ENCODE measurements at places on chromosomes 13 and 19.

GRCh38 chr19:30742406-30742938 lies 370.3 kb downstream of the ZNF536 start:
- no peak for DNase-seq

DNA sequence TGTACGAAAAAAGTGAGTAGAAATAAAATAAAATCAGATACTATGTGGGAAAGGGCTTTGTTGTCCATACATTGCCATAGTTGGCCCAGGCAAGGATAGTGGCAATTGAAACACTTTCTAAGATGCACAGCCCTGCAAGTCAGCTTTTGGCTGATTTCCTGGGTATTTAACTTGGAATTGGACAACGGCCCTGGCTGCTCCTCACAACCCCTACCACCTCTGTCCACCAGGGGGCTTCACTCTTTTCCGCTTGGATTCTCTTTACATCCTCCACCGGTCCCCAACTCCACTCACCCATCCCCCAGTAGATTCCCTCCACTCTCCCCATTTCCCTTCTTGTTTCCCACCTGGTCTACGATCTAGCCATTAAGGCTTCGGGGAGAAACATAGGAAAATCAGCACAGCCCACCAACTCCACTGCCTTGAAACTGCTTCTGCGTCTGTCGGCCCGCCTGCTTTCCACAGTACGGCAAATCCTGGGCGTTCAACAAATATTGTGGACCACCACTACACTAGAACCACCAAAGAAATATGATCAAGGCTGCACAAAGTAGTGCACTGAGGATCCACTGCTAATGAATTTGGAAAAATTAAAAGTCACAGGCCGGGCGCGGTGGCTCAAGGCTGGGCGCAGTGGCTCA lies 48.6 kb upstream of the GTF3A start:
- no peak for DNase-seq

DNA sequence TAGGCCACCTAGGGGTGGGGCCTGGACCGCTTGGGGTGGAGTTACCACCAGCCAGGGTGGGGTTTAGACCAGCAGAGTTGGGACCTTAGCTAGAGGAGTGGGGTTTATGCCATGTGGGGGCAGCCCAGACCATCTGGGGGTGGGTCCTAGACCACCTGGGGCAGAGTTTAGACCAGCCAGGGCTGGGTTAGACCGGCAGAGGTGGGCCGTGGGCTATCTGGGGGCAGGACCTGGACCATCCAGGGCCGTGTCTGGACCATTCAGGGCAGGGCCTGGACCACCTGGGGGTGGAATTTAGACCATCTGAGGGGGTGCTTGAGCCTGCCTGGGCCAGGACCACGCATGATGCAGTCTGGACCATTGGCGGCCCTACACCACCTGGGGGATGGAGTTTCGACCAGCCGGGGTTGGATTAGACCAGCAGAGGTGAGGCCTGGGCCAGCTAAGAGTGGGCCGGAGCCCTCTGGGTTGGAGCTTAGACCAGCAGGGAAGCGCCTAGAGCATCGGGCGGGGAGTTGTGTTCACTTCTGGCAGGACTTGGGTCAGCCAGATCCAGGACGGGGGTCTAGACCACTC lies 10.0 kb upstream of the CACNG6 start:
- DNase-seq: no peak

DNA sequence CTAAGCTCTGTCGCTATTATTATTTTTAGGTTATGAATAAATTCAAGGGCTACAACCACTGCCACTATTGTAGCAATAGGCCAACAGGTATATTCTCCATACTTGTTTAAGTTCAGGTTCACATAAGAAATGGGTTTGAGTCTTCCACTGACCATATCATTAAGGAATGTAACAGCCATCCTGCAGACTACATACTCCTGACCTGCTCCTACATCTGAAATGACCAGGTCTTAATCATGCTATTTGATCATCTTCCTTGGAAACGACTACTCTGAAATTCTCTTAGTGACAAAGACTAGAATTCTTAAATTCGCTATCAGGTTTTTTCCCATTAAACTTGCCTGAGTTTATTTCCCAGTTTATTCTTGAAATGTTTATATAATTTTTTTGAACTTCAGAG lies 66.8 kb downstream of the IPO5 start:
- no peak for DNase-seq

DNA sequence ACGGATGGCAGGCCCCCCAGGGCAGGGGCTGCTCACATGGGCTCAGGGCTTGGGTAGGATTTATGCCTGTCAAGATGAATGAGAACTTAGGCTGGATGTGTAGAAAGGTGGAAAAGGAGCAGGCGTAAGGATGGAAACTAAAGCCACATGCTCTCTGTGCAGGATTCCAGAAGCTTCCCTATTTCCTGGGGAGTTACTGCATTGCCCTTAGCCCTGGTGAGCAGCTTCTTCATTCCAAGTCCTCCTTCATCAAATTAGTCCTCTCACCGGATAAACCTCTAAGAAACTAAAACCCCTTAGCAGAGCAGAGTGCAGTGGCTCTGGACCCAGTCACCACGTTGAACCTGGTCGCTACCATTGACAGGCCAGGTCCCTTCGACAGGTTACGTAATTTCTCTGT lies 7.4 kb downstream of the ATP12A start:
- DNase-seq: no peak

GRCh38 chr13:39540929-39541605 lies 61.9 kb downstream of the LHFPL6 start:
- no peak for DNase-seq

DNA sequence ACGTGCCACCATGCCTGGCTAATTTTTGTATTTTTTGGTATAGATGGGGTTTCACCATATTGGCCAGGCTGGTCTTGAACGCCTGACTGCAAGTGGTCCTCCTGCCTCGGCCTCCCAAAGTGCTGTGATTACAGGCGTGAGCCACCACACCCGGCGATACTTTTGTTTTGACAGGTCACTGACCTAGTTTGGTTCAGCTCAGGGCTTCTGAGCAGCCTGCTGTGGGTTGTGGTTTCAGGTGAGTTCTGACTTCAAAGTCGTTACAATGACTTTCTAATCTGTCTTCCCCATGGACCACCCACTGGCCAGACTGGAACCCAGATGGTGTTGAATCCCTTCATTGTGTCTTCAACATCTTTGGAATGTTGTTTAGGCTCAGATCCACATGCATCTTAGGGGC lies 73.8 kb downstream of the TRPM4 start:
- no peak for DNase-seq

DNA sequence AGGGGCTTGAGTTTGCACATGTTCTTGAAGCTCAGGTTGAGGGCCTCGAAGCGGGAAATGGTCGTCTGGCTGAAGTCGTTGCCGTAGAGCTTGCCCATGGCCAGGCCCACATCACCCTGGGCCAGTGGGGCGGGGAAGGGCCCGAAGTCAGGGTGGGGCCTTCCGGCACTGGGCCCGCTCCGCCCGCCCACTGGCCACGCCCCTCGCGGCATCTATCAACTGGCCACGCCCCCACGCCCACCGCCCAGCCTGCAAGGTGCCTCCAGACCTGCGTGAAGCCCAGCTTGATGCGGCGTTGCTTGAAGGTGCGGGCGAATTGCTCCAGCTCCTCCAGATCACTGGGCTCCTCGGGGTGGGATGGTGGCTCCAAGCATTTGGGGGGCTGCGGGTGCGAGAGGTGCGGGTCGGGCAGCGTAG lies 19.9 kb downstream of the ZNF574 start:
- no peak for DNase-seq
